Ovary (tissue), 10 donors: ENCODE measurements at places on chromosomes 4 and X.

- DNase-seq, result no peak
Measured at GRCh38 chr4:72128741-72129140, 96.9 kb downstream of the NPFFR2 start.

GRCh38 chr4:102449751-102450352, 51.3 kb upstream of the NFKB1 start:
- no peak for DNase-seq

DNA sequence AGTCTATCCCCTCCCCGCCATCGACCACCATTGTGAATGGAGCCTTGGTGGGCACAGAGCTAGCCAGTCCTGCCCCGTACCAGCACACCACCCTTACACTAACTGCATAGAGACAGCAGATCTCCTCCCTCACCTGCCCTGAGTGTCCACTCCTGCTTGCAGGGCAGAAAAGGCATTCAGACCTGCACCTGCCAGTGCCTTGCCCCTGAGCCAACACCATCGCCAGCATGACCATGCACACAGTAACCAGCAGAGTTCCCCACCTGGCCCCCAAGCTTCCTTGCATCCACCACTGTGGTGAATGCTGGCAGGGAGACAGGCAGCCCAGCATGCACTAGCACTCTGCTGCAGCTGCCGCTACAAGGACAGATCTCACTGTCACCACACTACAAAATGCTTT, 397.1 kb downstream of the KLHL4 start:
- no peak for DNase-seq

DNA sequence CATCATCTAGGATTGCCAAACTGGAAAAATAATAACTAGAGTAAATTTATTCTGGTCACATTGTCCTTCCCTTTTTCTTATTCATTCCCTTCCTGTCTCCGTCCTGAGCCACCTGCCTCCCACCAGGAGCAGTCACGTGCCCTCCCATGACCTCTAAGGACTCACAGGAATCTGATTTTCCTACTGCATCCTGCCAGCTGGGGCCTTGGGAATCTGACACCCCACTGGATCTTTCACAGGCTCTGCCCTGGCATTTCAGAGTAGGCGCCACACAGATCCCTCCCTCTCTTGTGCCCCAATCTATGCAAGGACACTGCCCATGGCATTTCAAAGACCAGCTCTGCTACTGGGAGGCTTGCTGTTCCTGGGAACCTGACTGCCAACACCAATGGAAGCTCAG, 520.5 kb downstream of the PPARGC1A start:
- DNase-seq, result no peak

DNA sequence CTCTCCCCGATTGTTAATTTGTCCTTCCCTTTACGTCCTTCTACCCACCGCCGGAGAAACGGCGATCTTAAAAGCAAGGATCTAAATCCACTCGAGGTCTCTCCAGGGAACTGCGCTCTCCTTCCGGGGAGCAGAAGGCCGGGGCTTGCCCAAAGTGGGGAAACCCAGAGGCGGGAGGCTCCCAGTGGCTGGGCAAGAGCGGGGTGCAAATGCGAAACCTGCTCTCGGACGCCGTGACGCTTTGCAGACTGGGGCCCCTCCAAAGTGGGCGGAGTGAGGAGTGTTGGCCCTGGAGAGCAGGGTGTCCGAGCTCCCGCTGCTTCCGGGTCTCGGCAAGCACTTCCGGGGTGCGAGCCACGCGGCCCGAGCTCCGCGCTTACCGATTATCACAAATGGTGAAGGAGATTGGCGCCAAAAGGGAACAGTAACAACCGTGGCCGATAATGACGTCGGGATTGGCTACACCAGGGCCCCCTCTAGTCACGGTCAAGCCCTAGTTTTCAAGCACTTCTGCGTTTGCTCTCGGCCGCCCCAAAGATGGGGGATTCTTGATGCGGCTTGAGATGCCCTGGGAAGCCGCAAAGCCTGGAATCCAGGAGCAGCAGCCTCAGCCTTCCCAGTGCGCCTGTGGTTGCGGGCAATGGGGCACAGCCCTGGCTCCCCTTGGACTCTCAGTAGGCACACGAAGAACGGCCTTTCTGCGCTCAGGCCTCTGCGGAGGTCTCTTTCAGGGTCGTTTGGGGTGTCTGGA, 29.0 kb downstream of the HAND2 start:
- no peak for DNase-seq

GRCh38 chr4:141011901-141012315, 121.4 kb downstream of the RNF150 start:
- DNase-seq, result no peak

DNA sequence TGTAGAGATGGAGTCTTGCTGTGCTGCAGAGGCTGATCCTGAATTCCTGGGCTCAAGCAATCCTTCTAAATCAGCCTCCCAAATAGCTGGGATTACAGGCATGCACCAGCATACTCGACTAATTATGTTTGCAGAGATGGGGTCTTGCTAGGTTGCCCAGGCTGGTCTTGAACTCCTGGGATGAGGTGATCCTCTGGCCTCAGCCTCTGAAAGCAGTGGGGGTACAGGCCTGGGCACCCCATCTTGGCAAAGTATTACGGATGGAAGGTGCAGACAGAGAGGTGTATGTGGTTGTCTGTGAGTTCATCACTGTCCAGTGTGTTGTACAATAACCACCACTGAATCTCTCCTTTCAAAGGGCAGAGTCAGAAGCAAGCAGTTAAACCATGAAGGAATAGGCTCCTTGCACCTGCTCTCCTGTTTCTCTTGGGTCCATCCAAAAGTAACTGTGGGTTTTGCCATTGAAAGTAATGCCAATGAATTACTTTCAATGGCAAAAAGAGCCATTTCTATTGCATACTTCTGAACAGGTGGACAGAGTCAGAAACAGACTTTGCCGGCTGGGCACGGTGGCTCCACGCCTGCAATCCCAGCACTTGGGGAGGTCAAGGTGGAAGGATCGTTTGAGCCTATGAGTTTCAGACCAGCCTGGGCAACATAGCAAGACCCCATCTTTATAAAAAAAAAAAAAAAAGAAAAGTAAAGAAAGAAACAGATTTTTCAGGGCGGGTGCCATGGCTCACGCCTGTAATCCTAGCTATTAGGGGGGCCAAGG, 7.0 kb upstream of the AKAP17A start:
- DNase-seq, result no peak

DNA sequence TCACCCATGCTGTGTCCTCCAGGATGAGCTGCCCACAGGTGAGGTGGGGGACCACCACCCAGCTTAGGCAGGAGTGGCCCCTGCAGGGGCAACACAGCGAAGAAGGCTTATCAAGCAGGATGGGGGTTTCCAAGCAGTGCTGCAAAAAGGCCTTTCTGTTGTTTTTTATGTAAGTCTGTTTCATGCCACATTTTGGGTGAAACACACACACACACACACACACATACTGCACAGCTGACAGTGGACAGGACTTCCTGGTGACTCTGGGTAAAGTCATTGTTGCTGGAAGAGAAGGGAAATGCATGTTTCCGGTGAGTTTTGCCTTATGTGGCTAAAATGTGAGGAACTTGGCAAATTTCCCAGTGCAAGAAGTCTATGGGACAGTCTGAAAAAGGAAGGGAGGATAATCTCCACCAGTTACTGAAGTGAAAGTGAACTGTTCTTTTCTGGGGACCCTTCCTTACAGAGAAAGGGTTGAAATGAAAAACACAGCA, 119.2 kb downstream of the IRF2 start:
- DNase-seq, result peak; percentile 39

DNA sequence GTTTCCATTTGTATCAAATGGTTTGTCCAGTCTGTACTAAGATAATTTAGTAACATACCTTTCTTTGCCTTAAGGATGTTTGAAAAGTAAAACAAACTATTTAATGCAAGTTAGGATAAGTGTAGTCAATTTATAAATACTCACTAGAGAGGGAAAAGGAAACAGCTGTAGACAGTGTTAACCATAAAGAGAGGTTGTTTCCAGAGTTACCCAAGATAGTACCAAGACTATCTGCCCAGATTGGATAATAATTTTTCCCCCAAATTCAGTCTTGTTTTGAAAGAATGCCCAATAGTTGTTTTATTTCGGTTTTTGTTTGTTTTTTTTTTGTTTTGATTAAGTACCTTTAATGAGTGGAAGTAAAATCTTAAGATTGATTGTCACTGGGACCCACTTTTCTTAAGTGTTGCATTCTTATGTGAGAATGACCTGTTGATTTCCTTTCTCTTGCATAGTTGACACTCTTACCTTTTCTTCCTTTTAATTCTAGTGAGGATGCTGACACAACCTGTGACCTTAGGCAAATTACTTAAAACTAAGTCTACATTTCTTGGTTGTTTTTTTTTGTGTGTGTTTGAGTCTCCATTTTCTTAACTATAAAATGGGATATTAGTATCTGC, 12.8 kb downstream of the AFF1 start:
- no peak for DNase-seq

DNA sequence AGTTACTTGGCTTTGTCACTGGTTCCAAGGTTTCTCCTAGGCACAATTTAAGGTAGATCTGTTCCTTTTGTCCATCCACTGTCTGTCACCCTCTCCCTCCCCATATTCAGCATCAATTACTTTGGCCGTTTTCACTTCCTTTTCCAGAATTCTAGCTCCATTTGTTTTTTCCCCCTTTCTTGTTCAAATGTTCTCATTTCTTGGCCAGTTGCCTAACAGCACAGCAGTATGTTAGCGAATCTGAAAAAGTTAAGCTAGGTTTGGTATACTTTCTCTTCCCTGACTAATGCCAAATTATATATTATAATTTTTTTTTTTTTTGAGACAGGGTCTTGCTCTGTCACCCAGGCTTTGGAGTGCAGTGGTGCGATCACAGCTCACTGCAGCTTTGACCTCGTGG, 409.1 kb upstream of the TEX13C start:
- no peak for DNase-seq

- no peak for DNase-seq
Measured at GRCh38 chr4:32551943-32552342, 1831.8 kb downstream of the PCDH7 start.

- no peak for DNase-seq
Measured at GRCh38 chr4:113461281-113461680, 300.3 kb downstream of the CAMK2D start.

DNA sequence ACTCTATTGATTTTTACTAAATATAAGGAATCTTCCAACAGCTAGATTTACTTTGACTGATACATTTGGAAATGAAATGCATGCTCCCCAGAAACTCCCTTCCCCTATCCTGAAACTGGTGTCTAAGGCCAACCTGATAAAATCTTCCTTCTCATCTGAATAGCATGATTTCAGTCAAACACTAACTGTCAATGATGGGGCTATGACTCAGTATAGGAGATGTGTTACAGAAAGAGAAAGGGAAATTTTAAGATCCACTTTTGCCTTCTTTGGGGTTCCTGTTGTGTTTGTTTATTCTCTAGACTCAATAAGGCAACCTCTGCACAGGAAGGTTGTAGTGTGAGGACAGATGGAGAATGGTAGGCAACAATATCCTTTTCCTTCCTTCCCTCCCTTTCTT, 160.7 kb downstream of the MOSPD2 start:
- no peak for DNase-seq

GRCh38 chrX:11754958-11755645, 2.9 kb upstream of the MSL3 start:
- DNase-seq, result no peak

DNA sequence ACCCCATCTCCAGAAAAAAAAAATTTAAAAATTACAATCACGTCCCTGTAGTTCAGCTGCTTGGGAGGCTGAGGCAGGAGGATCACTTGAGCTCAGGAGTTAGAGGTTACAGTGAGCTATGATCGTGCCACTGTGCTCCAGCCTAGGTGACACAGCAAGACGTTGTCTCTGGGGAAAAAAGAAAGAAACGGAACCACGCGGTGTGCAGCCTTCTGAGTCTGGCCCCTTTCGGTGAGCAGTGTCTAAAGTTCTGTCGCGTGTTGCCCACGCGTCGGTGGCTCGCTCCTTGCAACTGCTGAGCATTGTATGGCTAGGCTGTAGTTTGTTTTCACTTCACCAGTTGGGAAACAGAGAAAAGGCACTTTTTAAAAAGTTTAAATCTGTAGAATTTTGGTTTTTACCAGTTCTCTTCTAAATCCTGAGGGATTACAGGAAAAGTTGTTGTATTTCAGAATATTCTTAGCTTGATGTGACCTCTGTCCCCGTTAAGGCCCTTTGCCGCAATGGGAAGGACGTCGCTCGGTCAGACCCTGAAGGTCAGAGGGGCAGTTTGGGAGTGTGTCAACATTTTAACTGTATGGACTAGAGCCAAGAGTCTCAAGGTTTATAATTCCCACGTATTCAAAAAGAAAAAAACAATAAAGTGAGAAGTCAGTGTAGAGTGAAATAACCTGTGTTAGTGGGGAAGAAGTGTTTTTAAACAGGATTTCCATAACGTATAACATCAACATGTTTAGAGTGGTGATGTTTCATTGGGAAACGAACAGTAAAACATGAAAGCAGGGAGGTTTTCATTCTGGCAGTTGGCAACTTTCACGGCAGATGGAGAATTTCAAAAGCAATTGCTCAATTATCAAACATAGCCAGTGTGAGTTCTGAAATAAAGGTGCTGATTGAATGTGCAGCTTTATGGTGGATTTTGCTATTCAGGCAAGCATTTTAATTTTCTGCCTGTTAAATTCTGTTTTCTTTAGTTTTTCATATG, 45.8 kb upstream of the MSANTD1 start:
- no peak for DNase-seq

GRCh38 chr4:24598025-24598424, 13.7 kb upstream of the DHX15 start:
- no peak for DNase-seq

GRCh38 chr4:150127757-150128156, 49.5 kb downstream of the DCLK2 start:
- DNase-seq, result no peak

- DNase-seq, result no peak
Measured at GRCh38 chr4:48100256-48100655, 33.8 kb downstream of the TXK start.

DNA sequence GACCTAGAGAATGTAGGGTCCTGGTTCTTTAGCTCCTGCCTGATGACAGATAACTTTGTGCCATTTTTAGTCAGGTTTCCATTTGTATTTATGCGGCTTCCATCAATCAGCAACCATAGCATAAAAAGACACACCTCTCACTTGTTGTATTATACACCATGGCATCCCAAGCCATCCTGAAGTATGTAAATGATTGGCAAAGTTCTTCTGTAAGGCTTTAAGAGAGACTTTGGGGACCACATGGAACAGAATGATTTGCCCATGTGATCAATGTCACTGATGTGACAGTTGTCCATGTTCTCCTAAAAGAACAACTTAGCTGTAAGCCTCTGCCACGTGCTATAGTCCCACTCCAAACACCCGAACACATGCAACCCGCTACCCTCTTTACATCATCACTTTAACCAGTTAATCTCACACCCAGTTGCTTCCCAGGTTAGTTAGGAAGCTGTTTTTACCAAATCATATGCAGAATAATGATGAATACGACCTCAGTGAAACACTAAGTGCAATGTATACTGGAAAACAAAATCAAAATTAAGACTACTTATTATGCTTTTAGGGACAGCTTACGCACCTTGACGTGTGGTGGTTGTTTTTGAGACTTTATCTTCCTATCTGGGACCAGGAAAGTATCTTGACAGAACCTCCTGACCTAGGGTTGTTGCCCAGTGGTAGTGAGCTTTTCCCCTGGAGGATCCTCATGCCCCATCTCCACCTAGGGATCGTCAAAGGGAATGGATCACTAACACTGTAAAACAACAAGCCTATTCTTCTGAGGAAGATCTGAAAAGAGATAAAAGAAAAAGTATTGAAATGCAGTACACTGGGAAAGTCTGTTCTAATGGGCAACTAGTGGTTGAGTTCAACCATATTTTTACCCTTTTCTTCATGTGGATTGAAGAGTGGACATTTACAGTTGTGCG, 267.8 kb downstream of the CHIC1 start:
- no peak for DNase-seq

GRCh38 chr4:125765941-125766340, 451.2 kb downstream of the FAT4 start:
- DNase-seq, result no peak
